ENCODE measurements at places on chromosomes 16 and 17. TPM values are rescaled to one million over a fixed set of nuclear protein-coding genes. Genes with fewer than 3 reads are reported as not detected.
A peak's percentile ranks its signal among the peaks of the same experiment; 100 is the strongest.

- DNase-seq = no peak
Observed at GRCh38 chr16:31464348-31464769, 5.1 kb downstream of the ARMC5 start.

- DNase-seq = no peak
Observed at GRCh38 chr16:75616521-75617010, 6.5 kb downstream of the ADAT1 start.

SLC16A5 gene
- total RNA-seq = 25.0 TPM

CORO6 gene
- 4.8 TPM for total RNA-seq

- no peak for DNase-seq
Observed at GRCh38 chr17:29716566-29716965, 93.9 kb upstream of the CORO6 start.

- DNase-seq = no peak
Observed at GRCh38 chr16:1580956-1581355, 30.9 kb downstream of the IFT140 start.

EMC6 gene
- 57.6 TPM for total RNA-seq

TSPAN10 gene
- 18.4 TPM for total RNA-seq

KRTAP4-6 gene
- not detected for total RNA-seq

DNA sequence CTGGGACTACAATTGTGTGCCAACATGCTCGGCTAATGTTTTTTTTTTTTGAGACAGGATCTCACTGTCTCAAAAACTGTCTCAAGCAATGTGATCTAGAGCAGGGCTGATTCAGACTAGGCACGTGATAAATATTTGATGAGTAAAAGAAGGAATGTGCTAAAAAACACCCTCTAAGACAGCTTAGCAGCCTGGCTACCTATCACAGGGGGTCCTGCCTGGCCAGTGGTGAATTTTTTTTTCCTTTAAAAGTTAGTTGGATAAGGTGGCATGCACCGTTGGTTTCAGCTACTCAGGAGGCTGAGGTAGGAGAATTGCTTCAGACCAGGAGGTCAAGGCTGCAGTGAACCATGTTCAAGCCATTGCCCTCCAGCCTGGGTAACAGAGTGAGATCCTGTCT lies 14.8 kb upstream of the GPATCH8 start:
- DNase-seq = peak; percentile 28

UNC13D gene
- not detected for total RNA-seq
